ENCODE measurements at places on chromosomes 11 and 22.

DNA sequence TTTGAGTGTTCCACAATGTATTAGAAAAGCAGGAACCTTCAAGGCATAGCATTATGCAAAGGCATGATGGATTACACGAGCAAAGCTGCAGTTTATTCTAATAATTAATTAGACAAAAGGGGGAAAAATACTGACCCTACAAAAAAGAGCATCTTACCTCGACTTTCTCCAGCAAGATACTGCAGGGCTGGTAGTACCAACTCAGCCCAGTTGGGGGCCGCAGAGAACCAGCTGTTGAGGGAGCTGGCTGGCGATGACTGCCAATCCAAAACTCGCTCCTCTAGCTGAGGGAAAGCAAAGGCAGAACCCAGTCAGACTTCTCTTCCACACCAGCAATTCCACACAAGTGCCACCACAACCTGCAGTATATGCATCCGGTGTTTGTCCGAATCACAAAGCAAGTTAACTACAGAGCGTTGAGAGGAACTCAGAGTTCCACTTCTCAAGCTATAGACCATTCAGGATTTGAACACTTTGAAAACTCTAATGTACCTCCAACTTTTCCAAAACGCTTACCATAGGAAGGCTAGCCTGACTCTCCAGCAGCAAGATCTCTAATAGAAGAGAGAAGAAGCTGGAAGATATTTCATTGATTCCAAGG lies 13.7 kb downstream of the NFRKB start:
- DNase-seq: no peak

DNA sequence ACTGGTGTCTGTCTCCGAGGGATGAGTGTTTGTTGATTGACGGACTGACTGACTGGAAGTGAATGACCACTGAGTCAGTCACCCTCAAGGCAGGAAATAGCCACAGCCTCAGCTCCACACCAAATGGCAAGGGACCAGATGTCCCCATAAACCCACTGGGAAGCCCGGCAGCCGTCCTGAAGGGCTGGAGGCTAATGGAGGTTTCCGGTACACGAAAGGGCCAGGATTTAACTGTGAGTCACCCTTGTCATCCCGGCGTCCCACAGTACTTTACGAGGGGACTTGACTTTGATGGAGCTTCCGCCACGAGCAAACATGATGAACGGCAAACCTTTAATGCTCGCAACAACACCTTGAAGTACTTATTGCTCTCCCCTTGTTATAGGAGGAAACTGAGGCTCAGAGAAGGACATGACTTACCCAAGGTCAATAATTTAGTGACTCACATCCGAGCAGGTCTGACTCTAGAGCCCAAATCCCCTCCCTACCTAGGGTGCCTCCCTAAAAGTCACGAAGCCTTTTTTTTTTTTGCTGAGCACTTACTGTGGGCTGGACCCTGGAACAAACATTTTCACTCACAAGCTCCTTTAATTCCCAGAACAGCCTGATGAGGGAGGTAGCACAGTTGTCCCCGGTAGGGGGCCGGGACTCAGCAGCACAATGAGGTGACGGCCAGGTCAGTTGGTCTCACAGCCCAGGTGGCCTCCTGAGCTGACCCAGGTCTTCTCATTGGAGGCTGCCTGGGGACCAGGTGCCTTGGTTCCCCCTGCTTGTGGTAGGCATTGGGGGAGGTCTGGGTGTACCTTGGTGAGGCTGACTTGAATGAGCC lies 25.2 kb upstream of the GCAT start:
- DNase-seq: no peak

DNA sequence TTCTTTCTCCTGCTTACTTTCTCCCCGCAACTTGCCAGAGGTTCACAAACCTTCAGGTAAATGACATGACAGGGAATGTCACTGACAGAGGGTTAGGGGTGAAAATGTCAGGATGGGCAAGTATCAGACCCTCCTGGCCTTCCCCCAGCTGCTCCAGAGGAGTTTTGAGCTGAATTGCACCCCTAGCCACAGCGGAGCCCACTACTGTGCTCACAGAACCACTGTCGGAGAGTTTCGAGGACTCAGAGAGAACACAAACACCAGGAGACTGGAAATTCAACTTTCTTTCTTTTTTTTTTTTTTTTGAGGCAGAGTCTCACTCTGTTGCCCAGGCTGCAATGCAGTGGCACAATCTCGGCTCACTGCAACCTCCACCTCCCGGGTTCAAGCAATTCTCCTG lies 21.5 kb upstream of the P2RY2 start:
- no peak for DNase-seq

- DNase-seq: no peak
These were observed 225.4 kb downstream of the NTM start for GRCh38 chr11:131595797-131596196.

DNA sequence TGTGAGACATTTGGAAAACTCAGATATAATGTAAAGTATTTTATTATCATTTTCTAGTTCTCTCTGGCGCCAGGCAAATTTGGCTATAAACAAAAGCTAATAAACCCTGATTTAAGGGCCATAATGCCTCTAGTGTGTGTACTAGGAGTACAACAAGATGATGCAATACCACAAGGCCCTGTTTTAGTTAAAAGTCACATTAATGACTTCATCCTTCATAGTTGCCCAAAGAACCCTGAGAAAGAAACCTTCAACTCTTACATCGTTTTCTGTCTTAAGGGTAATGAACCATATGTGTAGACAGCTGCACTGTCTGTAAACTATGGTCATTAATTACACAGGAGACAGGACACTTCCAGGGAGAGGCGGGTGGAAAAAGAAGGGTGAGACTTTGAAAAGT lies 538.4 kb downstream of the FAM181B start:
- DNase-seq: no peak

GRCh38 chr11:18005376-18006129 lies 7.3 kb downstream of the SERGEF start:
- DNase-seq: no peak

Data from activated naive CD4-positive, alpha-beta T cell (primary cell).